ENCODE measurements at places on chromosomes 7 and 10. TPM values are rescaled to one million over a fixed set of nuclear protein-coding genes. Genes with fewer than 3 reads are reported as not detected.

The PMS2 gene
- 12.9 TPM for total RNA-seq

The ABCC2 gene
- 154 TPM for total RNA-seq

The MOGAT3 gene
- not detected for total RNA-seq

The GET4 gene
- 58.8 TPM for total RNA-seq

The ACBD7 gene
- 1.0 TPM for total RNA-seq

The ASAH2 gene
- total RNA-seq: 3.2 TPM

The DPP6 gene
- total RNA-seq: not detected

The GPR141 gene
- not detected for total RNA-seq

The PRPS1L1 gene
- not detected for total RNA-seq

The PNLIPRP1 gene
- not detected for total RNA-seq

The NMT2 gene
- 29.1 TPM for total RNA-seq
